ENCODE measurements at places on chromosomes 4 and X. TPM values are rescaled to one million over a fixed set of nuclear protein-coding genes. Genes with fewer than 3 reads are reported as not detected.
A peak's percentile ranks its signal among the peaks of the same experiment; 100 is the strongest.

GRCh38 chr4:94457692-94458106 lies 6.0 kb downstream of the PDLIM5 start:
- no peaks in the 10 kb centered on the region for H3K36me3 ChIP-seq
- no peak for DNase-seq
- peaks cover 10% of the 10 kb centered on the region for H3K4me1 ChIP-seq
- H3K4me3 ChIP-seq, result no peak overlapping the region
- H3K27ac ChIP-seq, result peak overlapping the region; percentile 13

DNA sequence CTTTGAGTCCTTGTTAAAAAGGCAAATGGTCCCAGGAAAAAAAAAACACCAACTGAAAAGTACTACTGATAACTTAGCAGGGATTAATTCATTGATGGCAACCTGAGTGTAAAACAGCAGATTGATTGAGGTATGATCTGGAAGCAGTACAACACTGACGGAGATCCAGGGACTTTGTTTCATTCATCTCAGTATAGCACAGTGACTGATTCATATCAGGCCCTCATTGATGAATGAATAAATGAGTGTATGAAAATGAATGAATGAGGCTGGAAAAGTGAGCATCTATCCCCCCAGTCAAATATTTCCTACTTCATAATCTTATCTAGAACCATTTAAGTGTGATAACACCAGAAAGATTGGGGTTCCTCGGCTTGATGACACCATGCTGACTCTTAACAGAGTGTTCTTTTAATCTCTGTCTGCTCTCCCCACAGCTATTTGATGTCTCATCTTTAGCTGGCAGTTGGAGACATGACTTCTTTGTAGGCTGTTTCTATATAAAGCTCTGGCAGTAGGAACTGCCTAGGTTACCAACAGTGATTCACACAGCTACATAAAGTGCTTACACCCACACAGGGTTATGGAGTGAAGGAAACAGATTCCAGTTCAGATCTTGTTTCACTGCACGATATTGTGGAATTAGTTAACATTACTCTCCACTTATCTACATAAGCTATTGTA lies 18.6 kb upstream of the RNF128 start:
- no peak for DNase-seq
- no peak overlapping the region for H3K4me3 ChIP-seq
- H3K27ac ChIP-seq, result no peak overlapping the region
- H3K4me1 ChIP-seq, result no peaks in the 10 kb centered on the region
- no peaks in the 10 kb centered on the region for H3K36me3 ChIP-seq

- H3K4me1 ChIP-seq, result peaks cover 7% of the 10 kb centered on the region
- H3K36me3 ChIP-seq, result no peaks in the 10 kb centered on the region
- peak; percentile 26 for DNase-seq
Observed at GRCh38 chr4:57080781-57081650, 29.2 kb downstream of the IGFBP7 start.

GRCh38 chr4:79652232-79652631 lies 244.2 kb upstream of the GK2 start:
- no peaks in the 10 kb centered on the region for H3K4me1 ChIP-seq
- H3K4me3 ChIP-seq, result no peak overlapping the region
- H3K27me3 ChIP-seq, result no peaks in the 10 kb centered on the region
- H3K36me3 ChIP-seq, result no peaks in the 10 kb centered on the region

DNA sequence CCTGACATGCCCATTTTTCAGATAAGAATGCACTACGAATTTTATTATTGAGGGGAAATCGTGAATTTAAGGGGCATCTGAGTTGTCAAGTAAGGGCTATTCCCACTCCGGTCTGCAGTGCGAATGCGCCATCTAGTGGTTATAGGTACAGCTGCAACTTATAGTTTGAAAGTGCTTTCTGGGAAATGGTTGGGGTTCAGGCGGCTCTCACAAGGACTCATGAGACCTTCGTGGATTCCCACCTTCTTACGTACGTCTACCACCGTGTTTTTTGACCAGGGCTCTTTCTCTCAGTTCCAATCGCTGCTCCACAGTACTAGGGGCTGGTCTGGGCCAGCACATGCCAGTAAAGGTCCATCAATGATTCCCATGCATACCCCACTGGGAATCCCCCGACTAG lies 12.3 kb downstream of the MSL3 start:
- no peak overlapping the region for H3K4me3 ChIP-seq
- H3K4me1 ChIP-seq, result no peaks in the 10 kb centered on the region
- no peak overlapping the region for H3K27ac ChIP-seq
- H3K36me3 ChIP-seq, result peaks cover 25% of the 10 kb centered on the region
- no peaks in the 10 kb centered on the region for H3K27me3 ChIP-seq
- DNase-seq, result peak; percentile 44

GRCh38 chr4:84480082-84480481 lies 19.0 kb downstream of the NKX6-1 start:
- H3K27me3 ChIP-seq, result peaks cover 73% of the 10 kb centered on the region
- DNase-seq, result no peak
- no peaks in the 10 kb centered on the region for H3K4me1 ChIP-seq

- H3K36me3 ChIP-seq, result no peaks in the 10 kb centered on the region
- DNase-seq, result peak; percentile 53
- peaks cover 4% of the 10 kb centered on the region for H3K4me1 ChIP-seq
- H3K27me3 ChIP-seq, result peaks cover 21% of the 10 kb centered on the region
- H3K4me3 ChIP-seq, result no peak overlapping the region
Observed at GRCh38 chr4:8594097-8595038, 1.8 kb downstream of the CPZ start.

DNA sequence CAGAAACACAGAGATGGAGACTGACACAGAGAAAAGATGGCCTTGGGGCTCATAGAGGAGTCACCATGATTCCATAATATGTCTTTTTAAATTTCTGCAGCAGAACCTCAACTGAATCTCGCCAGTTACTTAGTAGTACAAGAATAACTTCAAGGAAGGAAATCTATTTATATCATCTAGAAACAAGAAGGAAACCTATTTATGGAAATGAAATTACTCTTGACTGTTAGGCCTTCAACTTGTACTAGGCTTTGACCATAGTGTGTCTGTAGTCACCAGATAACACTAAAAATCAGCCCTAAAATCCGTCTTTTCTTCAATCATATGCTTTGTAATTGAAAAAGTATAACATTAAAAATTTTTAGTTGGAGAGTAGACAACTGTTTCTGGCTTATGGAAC lies 740.4 kb downstream of the TRIML1 start:
- H3K4me3 ChIP-seq, result no peak overlapping the region
- H3K27ac ChIP-seq, result no peak overlapping the region
- DNase-seq, result no peak
- H3K27me3 ChIP-seq, result no peaks in the 10 kb centered on the region

DNA sequence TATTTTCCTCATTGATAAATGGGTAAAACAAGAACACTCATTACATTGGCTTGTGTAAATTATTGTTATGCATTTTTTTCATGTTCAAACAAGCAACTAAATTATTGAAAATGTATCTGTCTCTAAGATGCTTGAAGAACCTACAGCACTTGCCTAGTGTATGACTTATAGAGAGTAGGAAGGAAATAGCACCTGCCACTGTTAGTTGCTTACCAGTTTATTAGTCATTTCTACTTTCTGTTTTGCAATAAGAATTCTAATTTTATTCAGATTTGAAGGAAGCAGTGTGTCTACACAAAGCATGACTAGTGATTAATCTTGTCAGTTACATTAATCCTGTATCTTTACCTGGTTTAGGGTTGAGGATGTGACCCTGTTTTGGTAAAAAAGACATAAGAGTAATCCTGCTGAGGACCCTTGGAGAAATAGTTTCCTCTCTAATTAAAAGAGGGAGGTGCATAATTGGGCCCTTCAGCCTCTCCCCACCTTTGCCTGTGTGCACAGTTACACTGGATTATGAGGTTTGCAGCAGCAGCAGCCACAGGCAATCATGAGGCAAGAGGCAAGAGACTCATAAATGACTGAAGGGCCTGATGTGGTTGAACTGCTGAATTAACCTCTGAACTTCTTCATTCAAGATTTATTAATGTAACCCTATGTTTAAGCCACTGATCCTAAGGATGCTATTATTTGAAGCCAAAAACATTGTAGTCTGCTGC lies 1202.1 kb downstream of the ADGRL3 start:
- H3K4me3 ChIP-seq, result no peak overlapping the region
- H3K27ac ChIP-seq, result no peak overlapping the region
- DNase-seq, result no peak
- no peaks in the 10 kb centered on the region for H3K4me1 ChIP-seq
- H3K36me3 ChIP-seq, result no peaks in the 10 kb centered on the region

GRCh38 chr4:71814433-71814832 lies 30.6 kb upstream of the GC start:
- H3K4me3 ChIP-seq, result no peak overlapping the region
- no peak overlapping the region for H3K27ac ChIP-seq
- H3K4me1 ChIP-seq, result no peaks in the 10 kb centered on the region
- no peaks in the 10 kb centered on the region for H3K36me3 ChIP-seq
- H3K27me3 ChIP-seq, result no peaks in the 10 kb centered on the region

DNA sequence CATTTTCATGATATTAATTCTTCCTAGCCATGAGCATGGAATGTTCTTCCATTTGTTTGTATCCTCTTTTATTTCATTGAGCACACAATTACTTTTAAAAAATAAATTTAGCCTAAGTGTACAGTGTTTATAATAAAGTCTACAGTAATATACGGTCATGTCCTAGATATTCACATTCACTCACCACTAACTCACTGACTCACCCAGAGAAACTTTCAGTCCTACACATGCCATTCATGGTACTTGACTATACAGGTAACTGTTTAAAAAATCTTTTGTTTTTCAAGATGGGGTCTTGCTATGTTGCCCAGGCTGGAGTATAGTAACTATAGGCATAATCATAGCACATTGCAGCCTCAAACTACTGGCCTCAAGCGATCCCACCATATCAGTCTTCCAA lies 348.1 kb downstream of the RAPGEF2 start:
- no peak overlapping the region for H3K27ac ChIP-seq
- H3K36me3 ChIP-seq, result no peaks in the 10 kb centered on the region
- no peaks in the 10 kb centered on the region for H3K4me1 ChIP-seq
- H3K27me3 ChIP-seq, result no peaks in the 10 kb centered on the region
- no peak overlapping the region for H3K4me3 ChIP-seq

RHOXF2B gene
- polyA plus RNA-seq, result not detected

F8A1 gene
- 39.4 TPM for polyA plus RNA-seq

FRAS1 gene
- not detected for polyA plus RNA-seq

TMEM144 gene
- polyA plus RNA-seq, result 12.2 TPM

PRDM5 gene
- polyA plus RNA-seq, result 0.27 TPM

TREX2 gene
- polyA plus RNA-seq, result 0.81 TPM

FAM9C gene
- polyA plus RNA-seq, result not detected

KIF4A gene
- 0.89 TPM for polyA plus RNA-seq

TIGD4 gene
- polyA plus RNA-seq, result 0.37 TPM

Data from small intestine (tissue), 16 donors.